ENCODE measurements at places on chromosomes 4 and X. TPM values are rescaled to one million over a fixed set of nuclear protein-coding genes. Genes with fewer than 3 reads are reported as not detected.

DNA sequence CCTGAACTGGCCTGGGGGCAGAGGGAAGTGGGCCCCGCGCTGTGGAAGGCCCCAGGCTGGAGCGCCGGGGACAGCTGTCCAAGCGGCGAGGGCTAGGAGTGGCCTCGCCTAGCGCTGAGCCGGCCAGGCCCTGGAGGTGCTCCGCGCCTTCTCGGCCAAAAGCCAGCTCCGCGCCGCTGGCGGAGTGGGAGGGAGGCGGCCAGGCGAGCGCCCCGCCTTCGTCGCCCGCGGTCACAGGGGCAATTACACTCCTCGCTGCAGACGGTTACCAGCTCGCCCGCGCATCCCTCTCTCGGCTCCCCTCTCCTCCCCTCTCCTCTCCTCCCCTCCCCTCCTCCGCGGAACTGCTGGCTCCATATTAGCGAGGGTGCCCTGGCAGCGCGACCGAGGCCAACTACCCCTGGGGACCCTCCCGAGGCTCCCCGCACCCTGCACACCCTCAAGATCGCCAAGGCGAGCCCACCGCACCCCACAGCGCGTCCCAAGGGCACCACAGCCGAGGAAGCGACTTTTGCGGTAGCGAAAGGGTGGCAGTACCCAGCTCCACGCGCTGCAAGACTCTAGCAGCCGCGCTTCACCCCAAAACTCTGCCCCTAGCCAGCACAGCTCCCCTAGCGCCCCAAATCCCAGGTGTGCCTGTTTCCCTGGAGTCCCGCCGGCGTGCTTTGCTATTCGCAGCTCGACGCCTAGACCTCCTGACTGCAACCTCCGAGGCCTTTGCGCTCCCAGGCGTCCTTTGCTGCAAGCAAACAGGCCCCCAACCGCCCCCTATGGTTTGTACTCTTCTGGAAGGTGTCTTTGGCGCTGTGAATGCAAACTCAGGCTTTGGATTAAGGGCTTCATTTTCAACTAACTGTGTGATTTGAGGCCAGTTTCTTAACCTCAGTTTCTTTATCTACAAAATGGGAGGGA lies 91.4 kb downstream of the BCOR start:
- H3K36me3 ChIP-seq, result no peaks in the 10 kb centered on the region
- H3K4me3 ChIP-seq, result peak overlapping the region; percentile 32
- DNase-seq, result no peak

DNA sequence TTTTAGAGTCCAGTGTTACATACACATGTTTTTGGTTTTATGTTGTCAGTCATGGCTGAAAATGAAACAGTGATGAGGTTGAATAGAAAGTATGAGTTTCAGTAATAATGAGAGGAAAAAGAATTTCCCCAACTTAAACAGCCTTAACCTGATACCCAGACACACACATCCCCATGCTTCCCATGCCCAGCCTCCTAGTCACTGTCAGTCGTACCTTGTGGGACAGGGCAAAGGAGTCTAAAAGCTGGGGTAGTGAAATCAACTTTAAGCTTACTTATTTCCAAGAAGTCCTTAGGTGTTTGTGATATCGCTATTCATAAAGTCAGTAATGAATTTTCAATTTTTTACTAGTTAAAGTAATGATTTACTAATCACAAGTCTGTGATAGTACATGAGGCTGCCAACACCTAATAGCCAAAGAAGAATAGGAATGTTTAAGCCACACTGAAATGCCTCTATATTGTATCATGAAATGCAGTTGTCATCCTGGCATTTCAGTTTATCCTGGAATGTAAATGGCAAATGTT lies 24.3 kb upstream of the GPR34 start:
- peaks cover 3% of the 10 kb centered on the region for H3K4me1 ChIP-seq
- H3K27ac ChIP-seq, result no peak overlapping the region
- H3K27me3 ChIP-seq, result no peaks in the 10 kb centered on the region
- no peak for DNase-seq

GRCh38 chr4:89222170-89222569 lies 85.4 kb downstream of the GPRIN3 start:
- peaks cover 4% of the 10 kb centered on the region for H3K4me1 ChIP-seq
- H3K27me3 ChIP-seq, result no peaks in the 10 kb centered on the region
- no peaks in the 10 kb centered on the region for H3K36me3 ChIP-seq
- no peak for DNase-seq
- H3K27ac ChIP-seq, result no peak overlapping the region

- H3K27me3 ChIP-seq, result peaks cover 2% of the 10 kb centered on the region
- DNase-seq, result no peak
- H3K4me3 ChIP-seq, result no peak overlapping the region
Measured at GRCh38 chrX:68731254-68731653, 83.8 kb downstream of the STARD8 start.

GRCh38 chrX:750263-750662 lies 119.7 kb downstream of the SHOX start:
- H3K27ac ChIP-seq, result no peak overlapping the region
- H3K4me1 ChIP-seq, result no peaks in the 10 kb centered on the region
- H3K36me3 ChIP-seq, result no peaks in the 10 kb centered on the region
- no peaks in the 10 kb centered on the region for H3K27me3 ChIP-seq

GRCh38 chr4:1556541-1557220 lies 127.4 kb downstream of the FAM53A start:
- no peaks in the 10 kb centered on the region for H3K36me3 ChIP-seq
- no peak for DNase-seq
- H3K4me3 ChIP-seq, result no peak overlapping the region
- no peak overlapping the region for H3K27ac ChIP-seq
- H3K4me1 ChIP-seq, result no peaks in the 10 kb centered on the region

- H3K27ac ChIP-seq, result no peak overlapping the region
- H3K4me3 ChIP-seq, result no peak overlapping the region
- no peak for DNase-seq
Measured at GRCh38 chr4:54843946-54844345, 186.2 kb downstream of the KIT start.

- H3K36me3 ChIP-seq, result peaks cover 5% of the 10 kb centered on the region
- peak overlapping the region; percentile 100 for H3K27ac ChIP-seq
- no peak overlapping the region for H3K4me3 ChIP-seq
- H3K4me1 ChIP-seq, result peaks cover 62% of the 10 kb centered on the region
- no peak for DNase-seq
Measured at GRCh38 chr4:77152421-77152820, 4.6 kb upstream of the CCNG2 start.

DNA sequence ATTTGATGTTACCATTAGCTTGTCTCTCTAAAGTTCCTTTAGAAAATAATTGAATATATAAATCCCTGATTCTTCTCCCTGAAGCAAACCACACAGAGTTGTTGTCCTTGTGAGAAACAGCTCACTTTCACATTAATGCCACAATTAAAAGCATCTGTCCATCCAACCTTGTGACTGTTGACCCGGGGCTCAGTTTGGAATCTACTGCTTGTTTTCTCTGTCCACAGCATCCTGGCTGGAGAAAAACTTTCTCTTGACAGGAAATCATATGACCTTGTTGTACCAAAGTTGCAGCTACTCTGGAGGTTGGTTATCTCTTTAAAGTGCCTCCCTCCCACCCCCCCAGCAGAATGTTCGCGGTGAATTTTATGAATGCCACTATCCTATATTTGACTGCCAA lies 3.1 kb downstream of the PRKG2 start:
- H3K27ac ChIP-seq, result no peak overlapping the region
- H3K4me1 ChIP-seq, result peaks cover 12% of the 10 kb centered on the region
- peaks cover 26% of the 10 kb centered on the region for H3K27me3 ChIP-seq
- DNase-seq, result no peak

GRCh38 chr4:175252642-175253041 lies 334.5 kb downstream of the ADAM29 start:
- no peak overlapping the region for H3K27ac ChIP-seq
- DNase-seq, result no peak
- no peaks in the 10 kb centered on the region for H3K27me3 ChIP-seq
- H3K4me1 ChIP-seq, result no peaks in the 10 kb centered on the region

LUZP4 gene
- total RNA-seq, result not detected

PLAC8 gene
- total RNA-seq, result 142 TPM

CENPVL1 gene
- not detected for total RNA-seq

NMU gene
- total RNA-seq, result not detected

TENM3 gene
- total RNA-seq, result not detected

C4orf50 gene
- 0.02 TPM for total RNA-seq

Measured in activated B cell treated with CpG ODN at 0.5 μM for 24 hours (primary cell).